T-helper 1 cell (primary cell): ENCODE measurements at places on chromosomes 5 and 9.

DNA sequence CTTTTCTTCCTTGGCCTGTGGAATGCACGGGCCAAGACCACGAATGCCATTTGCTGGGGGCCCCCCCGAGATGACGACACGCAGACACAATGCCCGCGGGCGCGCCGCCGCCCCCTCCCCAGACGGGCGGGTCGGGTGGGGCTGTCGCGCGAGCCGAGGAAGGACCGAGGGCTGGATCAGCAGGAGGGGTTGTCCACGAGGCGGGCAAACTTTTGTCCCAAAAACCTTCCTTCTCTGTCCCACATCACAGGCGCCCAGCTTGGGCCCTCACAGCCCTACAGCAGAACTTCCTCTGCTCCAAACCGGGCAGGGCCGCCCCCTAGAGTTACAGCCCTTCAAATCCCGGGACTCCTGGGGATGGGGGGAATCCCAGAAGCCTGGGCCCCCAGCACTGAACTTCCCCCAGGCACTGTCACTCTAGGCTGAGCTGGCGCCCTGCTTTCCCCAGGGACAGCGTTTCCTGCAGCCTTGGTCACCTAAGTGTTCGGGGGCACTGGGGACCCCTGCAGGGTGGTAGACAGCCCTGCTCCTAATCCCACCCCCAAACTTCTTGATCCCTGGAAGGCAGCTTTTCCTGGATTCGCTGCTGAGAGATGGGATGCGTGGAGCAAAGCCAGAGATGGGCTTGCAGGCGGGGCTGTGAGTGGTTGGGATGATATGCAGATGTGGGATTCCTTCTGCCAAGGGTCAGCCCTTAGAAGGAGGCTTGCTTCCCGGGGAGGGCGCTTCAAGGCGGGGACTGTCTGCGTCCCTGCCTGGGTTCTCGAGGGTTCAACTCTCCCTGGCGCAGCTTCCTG is 980 bp downstream of the COL5A1 start:
- no peak for DNase-seq

DNA sequence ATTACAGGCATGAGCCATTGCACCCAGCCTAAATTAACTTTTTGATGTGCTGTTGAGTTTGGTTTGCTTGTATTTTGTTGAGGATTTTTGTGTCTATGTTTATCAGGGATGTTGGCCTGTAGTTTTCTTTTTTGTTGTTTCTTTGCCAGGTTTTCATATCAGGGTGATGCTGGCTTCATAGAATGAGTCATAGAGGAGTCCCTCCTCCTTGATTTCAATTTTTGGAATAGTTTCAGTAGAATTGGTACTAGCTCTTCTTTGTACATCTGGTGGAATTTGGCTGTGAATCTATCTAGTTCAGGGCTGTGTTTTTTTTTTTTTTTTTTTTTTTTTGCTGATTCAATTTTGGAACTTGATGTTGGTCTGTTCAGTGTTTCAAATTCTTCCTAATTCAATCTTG is 1164.3 kb upstream of the DMAC1 start:
- no peak for DNase-seq

DNA sequence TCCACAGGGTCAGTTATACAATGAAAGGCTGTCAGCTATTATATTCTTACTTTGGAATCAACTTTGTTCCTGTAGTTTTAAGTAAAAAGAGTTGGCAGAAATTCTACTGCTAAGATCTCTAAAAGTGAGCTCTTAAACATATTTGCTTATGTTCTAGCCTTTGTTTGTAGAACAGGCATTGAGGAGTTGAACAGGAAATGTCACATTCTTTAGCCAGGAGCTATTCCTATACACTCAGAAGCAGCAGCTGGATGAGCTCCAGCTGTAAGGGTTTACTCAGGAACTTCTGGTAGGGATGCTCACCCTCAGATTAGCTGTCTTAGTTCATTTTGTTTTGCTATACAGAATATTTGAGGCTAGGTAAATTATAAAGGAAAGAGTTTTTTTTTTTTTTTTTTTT is 22.4 kb upstream of the SPINK14 start:
- DNase-seq, result no peak

GRCh38 chr9:18863791-18864190 is 169.2 kb downstream of the SAXO1 start:
- no peak for DNase-seq

GRCh38 chr5:168916852-168917251 is 337.7 kb upstream of the PANK3 start:
- DNase-seq, result no peak

- DNase-seq, result no peak
These were observed 249.2 kb upstream of the EFNA5 start for GRCh38 chr5:107919969-107920368.

DNA sequence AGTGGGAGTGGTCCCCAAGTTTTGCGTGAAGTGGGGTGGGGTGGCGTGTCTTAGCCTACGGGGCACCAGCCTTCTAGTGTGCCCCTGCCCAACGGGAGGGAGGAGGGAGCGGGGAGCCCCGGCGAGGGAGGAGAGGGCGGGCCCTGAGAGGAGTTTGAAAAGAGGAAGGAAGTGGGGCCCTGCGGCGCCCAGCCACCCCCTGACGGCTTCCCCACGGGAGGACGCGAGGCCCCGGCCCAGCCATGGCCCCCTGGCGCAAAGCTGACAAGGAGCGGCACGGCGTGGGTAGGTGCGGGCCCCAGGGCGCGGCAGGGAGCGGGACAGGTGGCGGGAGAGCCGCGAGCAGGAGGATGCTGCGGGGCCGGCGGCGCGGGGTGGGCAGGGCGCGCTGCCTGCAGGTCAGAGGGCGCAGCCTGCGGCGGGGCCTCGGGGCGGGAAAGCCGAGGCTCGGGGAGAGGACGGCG is at the start of gene DOCK2:
DOCK2 (plus strand) TSS at position 191 of the 464 bp plus-strand sequence; CDS start at position 243, 52 bp downstream.
- peak; percentile 57 for DNase-seq

DNA sequence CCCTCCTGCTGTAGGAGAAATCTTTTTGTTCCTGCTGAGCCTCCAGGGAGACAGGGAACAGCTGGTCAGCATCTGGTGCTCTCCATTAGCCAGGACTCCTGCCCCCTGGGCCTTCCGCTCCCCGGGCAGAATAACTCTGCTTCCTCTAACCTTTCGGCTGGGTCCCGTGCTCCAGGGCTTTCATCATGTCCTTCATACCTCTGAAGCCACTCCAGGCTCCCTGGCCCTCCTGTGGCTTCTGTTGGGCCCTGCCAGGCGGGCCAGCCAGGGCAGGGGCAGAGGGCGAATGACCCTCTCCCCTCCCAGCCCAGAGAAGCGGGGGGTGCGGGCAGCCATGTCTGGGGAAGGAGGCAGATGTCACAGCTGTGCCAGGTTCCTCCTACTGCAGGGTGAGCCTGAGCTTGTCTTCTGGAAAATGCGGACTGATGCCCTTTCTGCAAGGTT is 81.7 kb upstream of the LMX1B start:
- DNase-seq, result no peak

GRCh38 chr5:83503662-83504061 is 32.1 kb downstream of the VCAN start:
- no peak for DNase-seq

GRCh38 chr5:154546719-154547118 is 68.7 kb upstream of the HAND1 start:
- DNase-seq, result no peak

- no peak for DNase-seq
These were observed 83.3 kb downstream of the PRRT1B start for GRCh38 chr9:131628459-131629225.

DNA sequence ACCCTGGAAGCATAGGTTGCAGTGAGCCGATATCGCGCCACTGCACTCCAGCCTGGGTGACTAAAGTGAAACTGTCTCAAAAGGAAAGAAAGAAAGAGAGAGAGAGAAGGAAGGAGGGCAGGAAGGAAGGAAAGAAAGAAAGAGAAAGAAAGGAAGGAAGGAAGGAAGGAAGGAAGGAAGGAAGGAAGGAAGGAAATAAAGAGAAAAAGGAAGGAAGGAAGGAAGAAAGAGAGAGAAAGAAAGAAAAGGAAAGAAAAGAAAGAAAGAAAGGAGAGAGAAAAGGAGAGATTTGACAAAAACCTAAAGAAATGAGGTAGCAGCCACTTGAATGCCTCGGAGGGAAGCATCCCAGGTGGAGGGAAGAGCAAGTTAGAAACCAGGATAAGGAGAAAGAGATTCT is 44.6 kb downstream of the MSX2 start:
- no peak for DNase-seq
